Ovary (tissue), 10 donors: ENCODE measurements at places on chromosomes 2 and 18. TPM values are rescaled to one million over a fixed set of nuclear protein-coding genes. Genes with fewer than 3 reads are reported as not detected.

Gene CFC1
- not detected for polyA plus RNA-seq

DNA sequence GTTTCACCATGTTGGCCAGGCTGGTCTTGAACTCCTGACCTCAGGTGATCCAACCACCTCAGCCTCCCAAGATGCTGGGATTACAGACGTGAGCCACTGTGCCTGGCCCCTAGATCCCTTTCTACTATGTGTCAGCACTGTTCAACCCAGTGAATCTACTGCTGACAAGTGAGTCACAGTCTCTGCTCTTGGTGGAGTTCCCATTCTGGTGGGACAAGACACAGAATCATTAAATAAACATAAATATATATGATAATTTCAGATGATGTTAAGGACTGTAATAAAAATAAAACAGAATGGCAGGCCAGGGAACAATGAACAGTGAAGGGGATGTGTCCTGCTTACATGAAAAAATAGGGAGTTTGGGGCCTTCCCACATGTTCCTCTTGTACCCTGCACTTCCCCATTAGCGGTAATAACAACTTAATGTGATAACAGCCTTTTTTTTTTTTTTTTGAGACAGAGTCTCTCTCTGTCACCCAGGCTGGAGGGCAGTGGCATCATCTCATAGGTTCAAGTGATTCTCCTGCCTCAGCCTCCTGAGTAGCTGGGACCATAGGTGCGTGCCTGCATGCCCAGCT is 112.2 kb downstream of the CPO start:
- no peak overlapping the region for H3K27ac ChIP-seq
- no peak for DNase-seq
- no peak overlapping the region for H3K4me3 ChIP-seq

DNA sequence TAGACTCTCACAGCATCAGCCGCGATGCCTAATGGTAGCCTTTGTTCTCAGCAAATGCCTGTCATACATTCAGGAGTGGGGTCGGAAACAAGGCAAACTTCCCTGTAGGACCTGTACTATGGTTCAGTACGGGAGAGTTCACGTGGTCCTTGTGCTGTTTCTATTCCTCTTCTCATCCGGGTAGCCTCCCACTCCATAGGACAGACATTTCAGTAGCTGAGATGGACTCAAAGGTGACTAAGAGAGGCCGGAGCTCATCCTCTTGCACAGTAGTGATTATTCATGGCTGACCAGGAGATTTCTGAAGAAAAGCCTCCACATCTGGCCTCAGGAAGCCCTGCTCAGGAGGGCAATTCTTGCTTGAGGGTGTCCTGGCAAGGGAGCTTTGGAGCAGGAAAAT is 117.8 kb upstream of the SPRED2 start:
- DNase-seq: no peak
- no peaks in the 10 kb centered on the region for H3K36me3 ChIP-seq
- no peaks in the 10 kb centered on the region for H3K27me3 ChIP-seq
- no peak overlapping the region for H3K27ac ChIP-seq
- H3K4me3 ChIP-seq: no peak overlapping the region

DNA sequence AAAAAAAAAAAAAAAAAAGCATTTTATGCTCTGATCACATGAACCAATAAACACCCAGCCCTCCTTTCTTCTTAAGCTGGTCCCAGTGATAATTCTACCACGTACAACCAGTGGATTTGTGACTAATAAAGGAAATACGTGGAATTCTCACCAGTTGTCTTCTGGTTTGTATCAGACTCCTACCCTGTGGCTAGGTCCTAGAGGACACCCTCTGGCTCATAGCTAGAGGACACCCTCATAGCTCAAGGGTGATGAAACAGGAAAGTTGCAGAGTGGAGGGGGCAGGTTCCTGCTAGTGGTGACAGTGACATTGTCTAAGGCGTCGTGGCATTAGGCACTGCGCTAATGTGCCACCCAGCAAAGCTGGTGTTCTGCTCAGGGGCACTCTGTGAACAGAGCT is 167.8 kb downstream of the BCL11A start:
- no peaks in the 10 kb centered on the region for H3K4me1 ChIP-seq
- no peaks in the 10 kb centered on the region for H3K36me3 ChIP-seq
- H3K4me3 ChIP-seq: no peak overlapping the region
- no peaks in the 10 kb centered on the region for H3K27me3 ChIP-seq

- no peaks in the 10 kb centered on the region for H3K27me3 ChIP-seq
- DNase-seq: no peak
- no peaks in the 10 kb centered on the region for H3K36me3 ChIP-seq
Observed at GRCh38 chr2:234565842-234566619, 69.2 kb upstream of the ARL4C start.
